ENCODE measurements at places on chromosomes 2 and 18.

GRCh38 chr2:70044290-70045040 is 42.8 kb upstream of the PCBP1 start:
- no peak for DNase-seq

GRCh38 chr2:123840016-123840415 is 185.1 kb upstream of the CNTNAP5 start:
- DNase-seq: no peak

- no peak for DNase-seq
Observed at GRCh38 chr2:180368881-180369280, 361.8 kb upstream of the CWC22 start.

DNA sequence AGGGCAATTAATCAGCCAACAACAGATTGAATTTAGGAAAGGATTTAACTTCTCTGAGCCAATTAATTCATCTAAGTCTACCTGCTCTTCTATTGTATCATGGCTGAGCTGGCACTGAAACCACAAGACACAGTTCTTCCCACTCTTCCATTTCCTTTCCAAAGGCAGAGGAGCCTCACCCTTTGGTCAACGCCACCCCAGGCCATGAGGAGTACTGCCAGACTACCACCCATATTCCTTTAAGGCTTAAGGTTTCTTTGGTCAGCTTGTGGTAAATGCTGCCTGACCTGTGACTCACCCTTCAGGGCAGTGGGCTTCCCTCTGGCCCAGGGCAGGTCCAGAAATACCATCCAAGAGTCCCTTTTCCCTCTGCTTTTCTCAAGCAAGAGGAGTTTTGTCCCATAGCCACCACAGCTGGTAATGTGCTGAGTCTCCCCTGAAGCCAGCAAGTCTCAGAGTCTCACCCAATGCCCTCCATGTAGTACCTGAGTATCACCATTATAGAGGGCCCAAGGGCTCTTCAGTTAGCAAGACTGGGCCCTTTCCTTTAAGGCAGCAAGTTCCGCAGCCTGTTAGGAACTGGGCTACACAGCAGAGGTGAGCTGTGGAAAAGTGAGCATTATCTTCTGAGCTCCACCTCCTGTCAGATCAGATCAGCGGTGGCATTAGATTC is 900.5 kb upstream of the CRIM1 start:
- no peak for DNase-seq

GRCh38 chr2:207902821-207903220 is 122.5 kb downstream of the PLEKHM3 start:
- no peak for DNase-seq

DNA sequence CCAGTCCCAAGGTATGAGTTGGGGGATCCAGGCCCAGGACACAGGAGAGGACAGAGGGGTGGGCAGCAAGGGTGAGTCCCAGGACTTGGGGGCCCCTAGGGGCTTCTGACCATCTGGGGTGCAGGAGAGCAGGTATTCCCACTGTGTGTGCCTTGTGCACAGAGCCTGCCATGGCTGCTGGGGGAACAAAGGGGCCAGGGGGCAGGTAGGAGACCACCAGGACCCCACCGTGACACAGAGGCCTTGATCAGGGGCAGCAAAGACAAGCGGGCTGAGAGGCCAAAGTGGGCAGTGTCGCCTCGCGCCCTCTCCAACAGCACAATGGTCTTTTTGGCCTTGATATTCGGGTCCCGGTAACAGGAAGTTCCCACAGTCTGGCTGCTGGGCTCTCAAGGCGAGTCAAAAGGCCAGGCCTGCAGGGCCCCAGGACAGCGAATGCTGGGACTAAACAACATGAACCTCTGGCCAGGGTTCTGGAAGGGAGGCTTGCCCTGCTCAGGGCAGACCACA is 12.3 kb upstream of the GPR17 start:
- DNase-seq: no peak

GRCh38 chr2:10285556-10286198 is 17.0 kb upstream of the HPCAL1 start:
- no peak for DNase-seq

- DNase-seq: no peak
Observed at GRCh38 chr2:33215299-33215698, 261.1 kb upstream of the RASGRP3 start.

GRCh38 chr18:44897411-44897810 is 216.7 kb downstream of the SETBP1 start:
- DNase-seq: no peak

GRCh38 chr2:74130211-74130995 is 17.3 kb downstream of the BOLA3 start:
- no peak for DNase-seq

DNA sequence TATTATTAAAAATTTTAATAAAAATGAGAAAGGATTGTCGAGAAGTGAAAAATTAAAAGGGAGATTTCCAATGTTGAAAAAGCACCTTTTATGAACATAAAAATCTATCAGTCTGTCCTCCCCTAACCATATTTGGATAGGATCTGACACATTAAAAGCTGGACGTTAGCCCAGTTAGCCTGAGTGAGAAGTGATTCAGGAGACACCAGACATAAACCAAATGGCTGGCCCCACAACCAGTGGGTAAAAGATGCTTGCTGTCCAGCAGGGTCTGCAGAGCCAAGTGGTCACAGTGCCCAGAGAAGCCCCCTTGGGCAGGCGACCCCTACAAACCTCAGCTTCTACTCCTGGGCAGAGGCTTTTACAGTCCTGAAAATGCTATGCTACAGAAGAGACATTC is 253.8 kb upstream of the LYPD1 start:
- no peak for DNase-seq

DNA sequence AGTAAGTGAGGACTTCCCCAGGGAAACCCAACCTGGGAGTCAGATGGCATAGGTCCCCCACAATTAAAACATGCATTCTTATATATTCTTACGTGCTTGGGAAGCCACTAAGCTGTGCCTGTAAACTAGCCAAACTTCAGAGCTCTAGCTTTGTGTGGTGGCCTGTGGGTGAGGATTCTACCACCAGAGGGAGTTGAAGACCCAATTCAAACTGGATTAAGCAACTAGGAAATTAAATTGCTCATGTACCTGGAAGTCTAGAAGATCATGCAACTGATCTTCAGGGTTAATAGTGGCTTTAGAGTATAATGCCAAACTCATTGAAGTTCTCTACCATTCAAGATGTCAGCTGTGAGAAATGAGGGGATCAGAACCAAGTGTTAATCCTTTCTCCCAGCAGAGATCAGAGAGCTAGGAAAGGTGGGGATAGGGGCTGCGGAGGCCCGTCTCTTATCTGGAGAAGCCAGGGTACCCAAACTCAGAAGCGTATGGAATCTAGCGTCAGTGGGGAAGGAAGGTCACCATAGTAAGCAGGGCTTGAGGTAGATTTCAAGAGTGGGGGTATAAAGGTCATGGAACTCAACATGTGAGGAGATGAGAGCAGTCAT is 53.2 kb upstream of the CCDC85A start:
- DNase-seq: no peak

- DNase-seq: no peak
Observed at GRCh38 chr2:196205881-196206435, 34.6 kb upstream of the STK17B start.

DNA sequence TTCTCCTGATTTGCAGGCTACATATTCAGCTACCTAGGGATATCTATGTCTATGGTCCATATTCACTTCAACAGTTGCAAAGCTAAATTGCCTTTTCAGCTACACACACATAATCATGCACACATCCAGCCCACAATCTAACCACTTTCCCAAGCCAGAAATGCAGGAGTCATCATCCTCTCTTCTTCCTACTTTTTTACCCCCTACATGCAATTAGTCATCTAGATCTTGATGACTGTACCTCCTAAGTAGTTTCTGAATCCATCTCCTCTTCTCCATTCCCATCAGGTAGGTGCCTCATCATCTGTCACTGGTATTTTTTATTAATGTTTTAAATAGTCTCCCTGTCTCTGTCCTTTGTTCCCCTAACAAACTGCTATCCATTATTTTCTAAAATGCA is 23.7 kb upstream of the SPRED2 start:
- DNase-seq: no peak

DNA sequence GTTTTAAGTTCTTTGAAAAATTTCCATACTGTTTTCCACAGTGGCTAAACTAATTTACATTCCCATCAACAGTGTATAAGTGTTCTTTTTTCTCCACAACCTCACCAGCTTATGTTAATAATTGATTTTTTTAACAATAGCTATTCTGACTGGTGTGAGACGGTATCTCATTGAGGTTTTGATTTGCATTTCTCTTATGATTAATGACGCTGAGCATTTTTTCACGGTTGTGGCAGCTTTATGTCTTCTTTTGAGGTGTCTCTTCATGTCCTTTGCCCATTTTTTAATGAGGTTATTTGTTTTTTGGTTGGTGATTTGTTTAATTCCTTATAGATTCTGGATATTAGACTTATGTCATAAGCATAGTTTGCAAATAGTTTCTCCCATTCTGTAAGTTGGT is 997.9 kb downstream of the SUCLG1 start:
- no peak for DNase-seq

- no peak for DNase-seq
Observed at GRCh38 chr18:26919627-26920026, 54.1 kb upstream of the AQP4 start.

DNA sequence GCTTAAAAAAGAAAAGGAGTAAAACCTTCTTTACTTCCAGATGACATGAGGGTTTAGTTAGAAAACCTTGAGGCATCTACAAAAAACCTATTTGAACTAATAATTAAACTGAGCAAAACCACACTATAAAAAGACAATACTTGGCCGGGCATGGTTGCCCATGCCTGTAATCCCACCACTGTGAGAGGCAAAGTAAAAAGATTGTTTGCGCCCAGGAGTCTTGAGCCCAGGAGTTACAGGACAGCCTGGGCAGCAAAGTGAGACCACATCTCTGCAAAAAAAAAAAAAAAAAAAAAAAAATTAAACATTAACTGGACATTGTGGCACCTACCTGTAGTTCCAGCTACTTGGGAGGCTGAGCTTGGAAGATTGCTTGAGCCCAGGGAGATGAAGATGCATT is 502.8 kb upstream of the LRRTM4 start:
- no peak for DNase-seq

DNA sequence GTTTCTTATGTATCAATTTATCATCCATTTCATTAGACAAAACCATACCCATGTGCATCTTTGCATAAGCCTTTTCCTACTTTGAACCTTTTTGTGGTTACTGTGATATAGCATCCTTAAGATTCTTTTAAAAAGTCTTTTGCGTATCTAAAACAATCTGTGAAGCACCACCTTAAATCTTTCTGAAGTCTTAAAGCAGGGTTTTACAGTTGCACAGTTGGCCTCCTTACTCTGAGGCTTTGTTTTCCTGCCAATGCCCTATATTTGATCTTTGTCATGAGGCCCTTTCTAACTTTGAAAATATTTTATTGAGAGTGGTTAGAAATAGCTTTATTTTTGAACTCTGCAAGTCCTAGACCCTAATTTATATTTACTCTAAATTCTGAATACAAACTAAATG is 163.4 kb upstream of the MAP3K20 start:
- no peak for DNase-seq
